ENCODE measurements at places on chromosomes 6 and 20.

GRCh38 chr6:81754906-81755305, 2.4 kb upstream of the TENT5A start:
- DNase-seq: no peak

- no peak for DNase-seq
Observed at GRCh38 chr20:8780915-8781314, 288.0 kb upstream of the PLCB4 start.

GRCh38 chr6:79137671-79138070, 59.6 kb upstream of the PHIP start:
- DNase-seq: no peak

DNA sequence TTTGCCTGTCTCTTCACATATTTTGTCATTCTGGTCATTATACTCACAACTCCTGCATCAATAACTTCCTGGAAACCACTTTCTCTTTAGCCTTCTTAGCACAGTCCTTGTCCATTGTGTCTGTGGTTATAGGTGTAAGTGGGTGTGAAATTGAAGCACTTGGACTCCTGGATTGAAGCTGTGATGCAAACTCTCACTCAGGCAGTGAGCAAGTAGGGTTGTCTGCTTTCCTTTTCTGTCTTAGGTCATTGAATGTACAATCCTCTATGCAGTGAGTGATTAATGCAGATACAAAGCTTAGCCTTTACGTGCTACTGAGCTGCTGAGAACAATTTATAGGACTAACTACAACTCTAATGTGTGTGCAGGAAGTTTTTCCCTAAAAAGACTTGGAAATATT, 54.8 kb downstream of the ADGRB3 start:
- DNase-seq: no peak

DNA sequence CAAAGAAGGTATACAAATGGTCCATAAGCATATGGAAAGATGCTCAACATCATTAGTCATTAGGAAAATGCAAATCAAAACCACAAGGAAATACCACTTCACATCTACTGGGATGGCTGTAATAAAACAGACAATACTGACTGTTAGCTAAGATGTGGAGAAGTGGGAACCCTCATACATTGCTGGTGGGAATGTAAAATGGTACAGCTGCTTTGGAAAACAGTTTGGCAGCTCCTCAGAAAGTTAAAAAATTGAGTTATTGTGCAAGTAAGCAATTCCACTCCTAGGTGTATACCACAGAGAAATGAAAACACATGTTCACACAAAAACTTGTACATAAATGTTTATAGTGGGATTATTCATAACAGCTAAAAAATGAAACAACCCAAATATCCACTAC, 173.0 kb upstream of the JAG1 start:
- no peak for DNase-seq

- DNase-seq: no peak
Observed at GRCh38 chr6:119493980-119494379, 144.4 kb upstream of the MAN1A1 start.

- no peak for DNase-seq
Observed at GRCh38 chr6:32752580-32752979, 10.8 kb downstream of the HLA-DQB2 start.

DNA sequence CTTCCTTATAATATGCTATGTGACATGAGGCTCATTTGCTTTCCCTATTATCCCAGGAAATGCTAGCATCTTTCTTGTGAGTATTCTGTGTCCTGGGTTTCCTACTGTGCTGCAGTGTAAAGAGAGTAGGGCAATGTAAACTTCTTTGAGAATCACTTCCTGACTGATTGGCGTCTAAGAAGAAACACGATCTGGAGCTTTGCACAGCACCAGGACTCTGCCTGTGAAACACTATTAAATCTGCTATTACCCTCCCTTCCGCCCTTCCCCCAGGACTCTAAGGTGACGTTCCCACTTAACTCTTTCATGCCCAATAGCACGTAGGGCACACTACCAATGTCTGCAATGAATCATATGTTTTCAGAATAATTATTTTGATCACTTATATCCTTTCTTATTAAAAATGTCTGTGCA, 607.3 kb upstream of the CITED2 start:
- DNase-seq: no peak

DNA sequence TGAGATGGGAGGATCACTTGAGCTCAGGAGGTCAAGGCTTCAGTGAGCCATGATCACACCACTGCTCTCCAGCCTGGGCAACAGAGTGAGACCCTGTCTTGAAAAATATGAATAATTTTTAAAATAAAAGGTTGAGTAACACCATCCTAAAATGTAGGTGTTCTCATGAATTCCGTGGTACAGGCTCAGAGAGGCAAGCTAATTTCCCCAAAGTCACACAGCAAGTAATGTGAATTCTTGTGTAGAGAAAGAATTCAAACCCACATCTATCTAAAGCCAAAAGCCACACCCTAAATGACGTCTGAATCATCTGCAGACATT, 80.5 kb downstream of the ZNF217 start:
- DNase-seq: no peak

Measured in GDM1 (cell line).